ENCODE measurements at places on chromosomes 13 and 19.
A peak's percentile ranks its signal among the peaks of the same experiment; 100 is the strongest.

DNA sequence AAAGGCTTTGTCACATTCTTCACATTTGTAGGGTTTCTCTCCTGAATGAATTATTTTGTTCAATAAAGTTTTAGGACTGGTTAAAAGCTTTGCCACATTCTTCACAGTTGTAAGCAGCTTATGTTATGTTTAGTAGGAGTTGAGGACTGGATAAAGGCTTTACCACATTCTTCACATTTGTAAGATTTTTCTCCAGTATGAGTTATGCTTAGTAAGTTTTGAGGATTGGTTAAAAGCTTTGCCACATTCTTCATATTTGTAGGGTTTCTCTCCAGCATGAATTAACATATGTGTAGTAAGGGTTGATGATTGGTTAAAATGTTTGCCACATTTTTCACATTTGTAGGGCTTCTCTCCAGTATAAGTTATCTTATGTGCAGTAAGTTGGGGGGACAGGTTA is 79.9 kb downstream of the ZNF431 start:
- DNase-seq, result no peak

DNA sequence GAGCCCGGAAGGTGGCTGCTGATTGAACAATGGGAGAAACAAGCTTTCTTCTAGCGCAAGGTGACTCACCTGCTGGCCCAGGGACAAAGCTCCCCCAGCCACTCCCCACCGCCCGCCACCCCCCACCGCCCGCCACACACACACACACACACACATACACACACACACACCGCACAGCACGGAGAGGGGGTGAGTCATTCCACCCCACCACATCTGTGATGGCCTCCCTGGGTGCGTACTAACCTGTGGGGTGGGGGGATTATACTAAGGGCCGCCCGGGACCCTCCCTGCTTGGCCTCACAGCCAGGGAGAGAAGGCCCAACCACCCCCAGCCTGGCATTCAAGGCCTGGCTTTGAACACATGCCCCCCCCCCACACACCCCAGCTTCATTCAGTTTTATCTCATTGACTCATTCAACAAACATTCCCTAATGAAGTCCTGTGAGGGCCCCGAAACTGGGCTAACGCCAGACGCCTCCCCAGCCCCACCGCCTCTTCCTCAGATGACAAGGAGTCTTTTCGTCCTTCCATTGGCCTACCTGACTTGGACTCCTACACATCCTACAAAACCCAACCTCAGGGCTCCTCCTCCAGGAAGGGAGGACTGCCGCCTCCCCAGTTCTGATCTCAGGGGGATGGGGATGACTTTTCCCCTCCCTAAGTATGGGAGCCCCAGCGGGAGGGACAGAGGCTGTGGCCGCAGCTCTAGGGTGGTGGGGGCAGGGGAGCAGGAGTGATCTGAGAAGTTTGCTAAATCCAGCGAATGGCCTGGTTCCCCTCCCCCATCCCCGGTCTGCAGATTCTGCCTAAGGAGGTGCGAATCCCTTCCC is 5.8 kb upstream of the ONECUT3 start:
- peak; percentile 49 for DNase-seq

GRCh38 chr19:23482829-23483228 is 87.6 kb upstream of the ZNF91 start:
- no peak for DNase-seq

GRCh38 chr13:53200075-53200474 is 171.5 kb downstream of the OLFM4 start:
- DNase-seq, result no peak

DNA sequence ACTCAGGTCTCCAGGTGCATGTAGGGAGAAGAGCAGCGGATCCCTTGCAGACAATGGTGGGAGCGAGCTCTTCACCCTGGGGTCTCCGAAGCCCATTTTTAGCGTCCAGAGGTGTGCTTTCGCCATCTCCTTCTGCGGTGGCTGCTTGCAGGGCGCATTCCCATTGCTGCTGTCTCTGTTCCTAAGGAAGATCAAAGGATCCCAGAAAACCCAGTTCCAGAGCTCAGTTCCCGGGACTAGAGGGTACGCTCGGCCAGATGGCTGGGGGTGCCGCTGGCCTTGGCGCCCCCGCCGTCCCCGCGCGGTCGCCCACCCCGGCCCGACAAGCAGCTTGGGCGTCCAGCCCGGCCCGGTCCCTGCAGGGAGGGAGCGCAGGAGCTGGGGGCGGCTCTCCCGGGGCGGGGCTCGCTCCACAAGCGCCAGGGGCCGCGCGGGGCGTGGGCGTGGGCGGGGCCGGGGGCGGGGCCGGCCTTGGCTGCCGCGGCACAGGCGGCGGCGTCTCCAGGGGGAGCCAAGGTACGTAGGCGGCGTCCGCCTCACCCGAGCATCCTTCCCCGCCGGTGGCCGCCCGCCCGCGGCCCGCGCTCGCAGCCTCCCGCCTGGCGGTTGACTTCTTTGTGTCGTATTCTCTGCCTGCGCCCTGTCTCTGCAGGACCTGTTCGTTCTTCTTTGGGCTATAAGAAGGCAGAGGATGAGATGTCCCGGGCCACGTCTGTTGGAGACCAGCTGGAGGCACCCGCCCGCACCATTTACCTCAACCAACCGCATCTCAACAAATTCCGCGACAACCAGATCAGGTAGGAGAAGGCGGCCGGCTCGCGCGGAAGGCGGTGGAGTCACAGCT is 96.8 kb downstream of the ATP8A2 start:
- DNase-seq, result no peak

GRCh38 chr13:38496917-38497316 is 147.3 kb downstream of the UFM1 start:
- DNase-seq, result no peak

DNA sequence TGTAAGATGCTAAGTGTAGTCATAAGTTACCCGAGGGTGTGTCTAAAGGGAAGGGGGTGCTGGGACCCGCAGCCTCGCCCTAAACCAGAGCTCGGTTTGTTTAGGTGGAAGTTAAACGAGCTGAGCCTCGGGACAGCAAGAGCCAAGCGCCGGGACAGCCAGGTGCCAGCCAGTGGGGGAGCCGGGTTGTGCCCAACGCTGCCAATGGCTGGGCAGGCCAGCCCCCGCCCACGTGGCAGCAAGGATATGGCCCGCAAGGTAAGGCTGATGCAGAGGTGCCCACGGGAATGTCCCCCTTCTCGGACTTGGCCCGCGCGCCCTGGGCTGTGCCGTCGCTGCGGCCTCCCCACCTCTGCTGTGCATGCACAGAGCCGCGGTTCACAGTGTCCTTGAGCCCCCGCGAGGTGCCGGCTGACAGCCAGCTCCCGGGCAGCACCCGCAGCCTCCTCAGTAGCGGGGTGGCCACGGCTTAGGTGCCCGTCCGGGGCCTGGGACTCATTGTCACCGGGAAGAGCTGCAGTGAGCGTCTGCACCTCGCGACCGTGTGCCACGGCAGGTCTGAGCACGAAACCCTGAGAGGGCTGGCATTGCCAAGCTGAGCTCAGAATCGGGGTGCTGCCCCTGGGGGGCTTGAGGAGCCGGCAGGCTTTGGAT is 9.3 kb upstream of the RPS15 start:
- DNase-seq, result no peak

- no peak for DNase-seq
These were observed 218.9 kb upstream of the EDNRB start for GRCh38 chr13:78137404-78138142.

DNA sequence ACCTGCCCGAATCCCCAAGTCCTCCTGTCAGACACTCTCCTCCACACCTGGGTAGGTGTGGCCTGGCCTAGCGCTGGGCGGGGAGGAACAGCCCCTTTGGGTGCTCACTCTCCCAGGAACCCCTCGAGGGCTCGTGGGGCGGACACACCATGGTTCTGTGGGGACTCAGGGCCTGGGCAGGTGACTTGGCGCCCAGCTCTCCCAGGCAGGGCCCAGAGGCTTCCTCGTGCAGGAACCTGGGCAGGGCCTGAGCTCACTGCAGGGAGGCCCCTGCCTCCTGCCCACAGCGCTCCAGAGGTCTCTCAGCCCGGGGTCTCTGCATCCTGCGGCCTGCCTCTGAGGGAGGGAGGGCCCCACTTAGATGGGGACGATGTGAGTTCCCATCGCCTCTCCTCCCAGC is 11.9 kb downstream of the LSM4 start:
- DNase-seq, result no peak

GRCh38 chr19:16714702-16715287 is 4.9 kb upstream of the NWD1 start:
- peak; percentile 34 for DNase-seq

GRCh38 chr19:42471554-42472249 is 29.0 kb upstream of the CXCL17 start:
- no peak for DNase-seq

- no peak for DNase-seq
These were observed 4.7 kb upstream of the ZNF813 start for GRCh38 chr19:53462861-53463260.

GRCh38 chr19:52941941-52942385 is 18.7 kb upstream of the ZNF888 start:
- peak; percentile 12 for DNase-seq

DNA sequence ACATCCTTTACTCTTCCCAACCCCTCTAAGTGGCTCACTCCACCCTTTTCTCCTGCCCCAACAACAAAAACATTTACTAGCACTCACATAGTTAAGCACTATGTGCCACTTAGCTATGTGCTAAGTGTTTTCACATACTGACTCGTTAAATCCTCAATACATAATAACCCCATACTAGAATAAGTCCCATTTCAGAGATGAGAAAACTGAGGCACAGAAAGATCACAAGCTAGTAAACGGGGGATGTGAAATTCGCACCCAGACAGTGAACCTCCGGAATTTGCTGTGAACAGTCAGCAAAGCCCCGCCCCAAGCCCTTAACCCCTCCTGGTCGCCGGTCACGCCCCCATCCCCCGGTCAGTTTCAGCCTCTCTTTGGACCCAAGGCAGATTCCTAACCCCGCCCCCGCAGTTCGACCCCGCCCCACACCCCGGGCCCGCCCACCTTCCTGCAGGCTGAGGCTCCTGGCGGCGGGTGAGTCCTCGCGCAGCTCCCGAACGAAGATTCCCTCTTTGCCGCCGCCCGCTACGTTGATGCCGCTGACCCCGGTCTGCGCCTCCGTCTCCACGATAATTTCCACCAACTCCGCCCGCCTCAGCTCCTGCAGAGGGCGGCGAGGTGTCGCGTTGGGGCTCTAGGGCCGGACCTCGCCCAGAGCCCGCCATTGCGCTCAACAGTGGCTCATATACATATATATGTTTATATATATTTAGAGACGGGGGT is 9.8 kb downstream of the PRX start:
- peak; percentile 72 for DNase-seq

DNA sequence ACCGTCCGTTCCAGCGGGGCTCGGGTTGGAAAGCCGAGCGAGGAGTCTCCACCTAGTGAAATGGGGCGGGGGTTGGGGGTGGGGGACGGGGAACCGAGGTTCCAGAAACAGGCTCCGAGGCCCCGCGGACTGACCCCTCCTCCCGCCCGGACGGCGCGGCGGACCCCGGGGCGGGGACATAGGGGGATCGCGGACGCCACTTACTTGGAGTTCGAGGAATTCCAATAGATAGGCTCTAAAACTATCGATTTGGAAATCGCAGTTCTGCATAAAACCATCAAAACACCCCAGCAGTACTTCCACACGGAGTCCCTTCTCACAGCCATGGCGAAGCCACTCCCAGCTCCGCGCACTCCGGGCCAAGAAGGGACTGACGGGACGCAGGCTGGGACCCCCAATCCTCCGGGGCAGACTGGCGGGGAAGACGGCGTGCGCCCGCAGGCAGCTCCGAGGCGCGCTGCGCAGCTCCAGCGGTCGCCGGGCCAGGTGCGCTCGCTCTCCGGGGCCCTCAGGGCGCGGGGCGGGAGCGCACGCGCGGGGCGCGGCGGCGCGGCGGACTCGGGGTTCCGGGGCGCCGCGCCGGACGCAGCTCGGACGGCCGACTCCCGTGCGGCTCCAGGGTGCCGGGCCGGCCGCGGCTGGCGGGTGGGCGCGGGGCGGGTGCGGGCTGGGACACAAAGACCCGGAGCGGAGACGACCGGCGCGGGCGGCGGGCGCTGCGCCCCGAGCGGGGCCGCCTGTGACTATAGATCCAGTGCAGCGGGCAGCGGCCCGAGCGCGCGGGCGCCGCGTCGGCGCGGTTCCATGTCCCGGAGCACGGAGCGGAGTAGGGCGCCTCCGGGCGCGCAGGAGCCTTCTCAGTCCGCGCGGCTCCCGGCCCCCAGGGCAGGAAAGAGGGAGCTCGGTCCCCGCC is 567 bp downstream of the EFNB2 start:
- DNase-seq, result peak; percentile 18

DNA sequence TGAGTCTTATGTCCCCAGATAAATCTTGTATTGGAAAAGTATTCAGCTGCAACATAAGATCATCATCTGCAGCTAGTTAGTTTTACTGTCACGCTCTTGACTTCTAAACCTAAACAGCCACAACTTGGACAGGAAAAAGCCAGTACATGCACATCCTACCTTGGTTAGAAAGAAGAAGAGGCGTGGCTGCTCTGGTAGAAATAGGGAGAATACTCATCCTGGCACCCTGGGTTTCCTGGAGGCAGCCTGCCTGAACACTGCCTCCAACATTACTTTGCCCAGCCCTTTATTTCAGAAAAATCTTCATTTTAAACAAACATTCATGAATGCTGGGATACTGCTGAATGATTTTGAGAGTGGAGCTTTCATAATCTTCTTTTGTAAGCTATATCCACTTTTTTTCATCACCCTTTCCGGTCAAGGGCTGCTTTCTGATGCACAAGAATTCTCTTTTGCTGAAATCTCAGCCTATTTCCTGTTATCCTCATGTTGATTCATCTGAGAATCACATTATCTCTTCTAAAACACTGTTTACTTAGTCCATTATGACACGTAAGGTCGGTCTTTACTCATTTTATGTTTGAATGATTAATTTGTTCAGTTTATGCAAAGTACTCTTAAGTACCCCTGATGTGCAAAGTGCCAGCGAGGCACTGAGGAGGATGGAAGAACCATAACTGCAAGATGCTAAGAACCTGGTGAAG is 55.2 kb downstream of the STARD13 start:
- DNase-seq, result no peak

- no peak for DNase-seq
These were observed at the start of gene ZNF112 for GRCh38 chr19:44356383-44357111. Gene ZNF112, minus strand, starts transcription at chr19:44356680. Its CDS starts 16,141 bp downstream, at chr19:44340539.

- no peak for DNase-seq
These were observed 68.9 kb upstream of the TDRD3 start for GRCh38 chr13:60328073-60328472.

GRCh38 chr19:45539459-45539858 is 32.2 kb downstream of the VASP start:
- no peak for DNase-seq

DNA sequence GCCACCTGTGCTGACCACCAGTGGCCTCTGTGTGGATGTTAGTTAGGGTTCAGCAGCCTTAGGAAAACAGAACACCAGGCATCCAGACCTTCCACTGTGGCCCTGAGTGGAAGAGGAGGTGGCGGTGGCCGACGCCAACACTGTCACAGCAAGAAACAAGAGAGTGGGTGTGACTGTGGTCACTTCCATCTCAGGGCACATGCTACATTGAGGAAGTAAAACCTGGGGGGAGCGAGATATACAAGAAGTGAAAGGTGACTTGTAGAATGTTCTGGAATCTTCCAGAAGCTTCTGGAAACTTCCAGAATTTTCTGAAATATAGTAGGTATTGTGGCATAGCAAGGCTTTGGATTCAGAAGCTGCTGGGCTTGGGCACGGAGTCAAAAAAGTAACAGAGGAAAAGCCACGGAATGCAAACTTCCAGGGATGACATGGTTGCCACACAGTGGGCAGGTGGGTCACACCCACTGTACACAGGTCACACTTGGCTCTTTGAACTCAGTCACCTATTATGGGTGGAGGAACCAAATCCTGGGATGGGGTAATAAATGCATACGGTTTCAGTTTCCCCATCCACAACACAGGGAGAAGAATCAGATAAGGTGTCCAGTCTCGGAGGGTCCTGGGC is 24.3 kb downstream of the GNG7 start:
- no peak for DNase-seq
